ENCODE measurements at places on chromosomes 2 and 18.

- DNase-seq: no peak
Measured at GRCh38 chr2:2879781-2880180, 497.8 kb downstream of the EIPR1 start.

DNA sequence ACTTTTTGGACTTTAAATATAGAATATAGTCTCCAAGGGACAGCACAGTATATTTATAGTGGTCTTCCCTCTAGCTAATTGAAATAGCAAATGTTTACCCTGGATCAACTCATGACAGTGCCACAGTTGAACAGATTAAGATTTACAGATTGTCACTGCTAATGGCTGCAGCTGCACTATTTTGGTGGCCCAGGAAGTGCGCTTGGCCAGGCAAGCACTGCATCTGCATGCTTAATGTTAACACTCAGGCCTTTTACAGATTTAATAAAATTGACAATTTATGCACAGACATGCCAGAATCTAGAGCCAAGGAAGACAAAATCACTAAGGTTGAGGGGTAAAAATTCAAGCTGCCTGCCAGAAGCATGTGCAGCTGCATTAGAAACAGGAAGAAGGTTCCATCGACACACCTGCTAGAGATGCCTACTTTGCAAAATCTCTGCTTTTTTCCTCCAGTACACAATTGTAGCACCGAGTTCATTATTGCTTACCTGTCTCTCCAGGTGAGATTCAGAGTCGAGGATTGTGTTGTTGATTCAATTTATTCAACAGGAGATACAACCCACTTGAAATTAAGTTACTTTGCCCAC, 1042.3 kb upstream of the NRXN1 start:
- DNase-seq: no peak

- DNase-seq: no peak
Measured at GRCh38 chr2:33069894-33070651, 123.3 kb downstream of the LTBP1 start.

DNA sequence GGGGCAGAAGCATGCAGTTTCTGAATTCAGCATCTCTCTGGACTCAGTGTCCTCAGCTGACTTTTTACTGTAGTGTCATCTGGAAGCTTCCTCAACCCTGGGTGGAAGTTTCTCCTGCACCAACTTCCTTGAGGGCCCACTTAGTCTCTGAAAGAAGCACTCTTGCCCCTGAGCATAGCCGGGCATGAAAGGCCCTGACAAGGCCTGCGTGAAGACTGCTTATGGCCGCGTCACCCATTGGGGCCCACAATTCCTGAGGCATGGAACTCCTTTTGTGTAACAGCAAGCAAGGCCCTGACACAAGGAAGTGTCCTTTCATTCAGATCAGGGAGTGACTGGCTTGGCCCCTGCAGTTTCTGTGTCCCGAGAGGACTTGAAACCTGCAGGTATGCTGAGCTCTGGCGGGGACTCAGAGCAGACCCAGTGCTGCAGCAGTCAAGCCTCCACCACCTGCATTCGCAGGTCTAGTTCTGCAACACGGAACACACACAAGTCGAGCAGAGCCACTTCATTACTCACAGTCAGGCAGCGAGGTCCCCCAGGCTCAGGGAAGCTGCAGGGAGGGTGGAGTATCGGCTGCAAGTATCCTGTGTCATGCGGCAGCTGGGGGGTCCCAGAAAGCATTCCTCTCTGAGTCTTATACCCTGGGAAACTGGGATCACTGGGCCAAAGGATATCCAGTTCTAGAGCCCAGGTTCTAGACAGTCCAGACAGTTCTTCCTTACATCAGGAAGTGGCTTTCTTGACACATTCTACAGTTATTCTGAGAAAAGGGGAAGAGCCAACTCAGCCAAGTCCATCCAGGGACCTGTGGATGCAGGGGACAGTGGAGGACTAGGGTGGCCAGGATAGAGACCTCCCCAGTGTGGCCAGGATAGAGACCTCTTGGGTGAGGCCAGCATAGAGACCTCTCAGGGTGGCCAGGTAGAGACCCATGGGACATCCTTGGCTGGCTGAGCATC, 35.6 kb upstream of the PRLH start:
- no peak for DNase-seq

DNA sequence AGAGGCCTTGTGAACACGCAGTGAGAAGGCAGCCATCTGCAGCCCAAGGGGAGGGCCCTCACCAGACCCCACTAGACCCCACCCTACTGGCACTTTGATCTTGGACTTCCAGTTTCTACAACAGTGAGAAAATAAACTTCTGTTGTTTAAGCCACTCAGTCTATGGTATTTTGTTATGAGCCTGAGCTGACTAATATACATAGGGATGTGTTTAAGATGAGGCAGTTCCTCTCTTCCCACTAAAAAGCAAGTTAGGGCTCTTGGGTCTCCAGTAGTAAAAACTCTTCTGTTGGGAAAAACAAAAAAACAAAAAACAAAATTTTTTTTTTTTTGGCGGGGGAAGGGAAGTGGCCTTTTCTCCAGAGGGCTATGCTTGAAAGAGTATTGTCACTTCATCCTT, 233.2 kb upstream of the SMAD7 start:
- DNase-seq: no peak

DNA sequence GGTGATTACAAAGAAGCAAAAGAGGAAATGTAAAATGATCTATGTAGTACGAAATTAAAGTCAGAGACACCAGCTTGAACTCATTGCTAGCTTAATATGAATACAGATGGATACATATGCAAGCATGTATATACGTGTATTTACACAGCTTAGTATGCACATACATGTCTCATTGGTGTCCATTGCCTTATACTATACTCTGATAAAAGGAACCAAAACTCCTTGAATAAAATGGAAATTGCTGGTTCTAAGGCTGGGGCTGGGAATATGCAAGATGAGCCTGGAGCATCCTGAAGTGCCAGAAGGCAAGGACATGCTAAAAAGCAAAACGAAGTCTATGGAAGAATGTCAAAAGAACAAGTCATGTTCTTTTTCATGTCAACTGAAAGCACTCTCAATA, 1424.4 kb upstream of the SLC39A10 start:
- no peak for DNase-seq

DNA sequence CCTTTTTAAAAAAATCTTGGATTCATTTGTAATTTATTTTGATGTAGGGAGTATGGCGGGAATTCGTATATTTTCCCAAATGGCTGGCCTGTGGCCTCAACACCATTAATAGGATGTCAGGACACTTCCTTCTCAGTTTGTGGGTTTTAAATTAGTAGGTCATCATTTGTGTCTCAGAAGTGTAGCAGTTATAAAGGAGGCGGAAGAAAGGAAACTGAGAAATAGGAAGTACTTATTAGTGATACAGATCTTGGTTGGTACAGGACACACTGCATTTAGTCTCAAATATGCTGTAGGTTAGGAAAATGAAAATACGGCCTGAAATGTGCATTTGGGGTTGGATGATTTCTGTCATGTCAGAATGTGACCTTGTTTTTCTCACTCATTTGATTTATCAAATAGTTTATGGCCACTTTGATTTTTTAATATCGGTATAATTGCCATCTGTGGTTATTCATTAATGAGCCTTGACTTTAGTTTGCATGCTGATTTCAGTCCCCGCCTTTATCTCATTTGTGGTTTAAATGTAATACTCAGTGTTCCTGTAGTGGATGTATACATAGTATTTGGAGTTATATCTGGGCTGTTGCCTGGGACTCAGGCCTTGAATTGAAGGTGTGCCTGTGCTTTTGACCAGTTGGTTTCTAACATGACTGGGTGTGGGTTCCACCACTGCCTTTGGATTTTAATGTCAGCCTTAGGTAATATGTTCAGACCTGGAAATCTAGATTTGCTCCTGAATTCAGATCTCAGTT, 31.4 kb downstream of the ZCCHC2 start:
- DNase-seq: no peak

- DNase-seq: no peak
Measured at GRCh38 chr18:23924813-23925212, 89.7 kb upstream of the TTC39C start.

GRCh38 chr2:62284980-62285379, 89.1 kb downstream of the B3GNT2 start:
- no peak for DNase-seq

GRCh38 chr2:55144922-55145820, 86.9 kb downstream of the CLHC1 start:
- no peak for DNase-seq

- no peak for DNase-seq
Measured at GRCh38 chr2:233076749-233077148, 16.6 kb downstream of the INPP5D start.
